ENCODE measurements at places on chromosomes 1 and 21.

DNA sequence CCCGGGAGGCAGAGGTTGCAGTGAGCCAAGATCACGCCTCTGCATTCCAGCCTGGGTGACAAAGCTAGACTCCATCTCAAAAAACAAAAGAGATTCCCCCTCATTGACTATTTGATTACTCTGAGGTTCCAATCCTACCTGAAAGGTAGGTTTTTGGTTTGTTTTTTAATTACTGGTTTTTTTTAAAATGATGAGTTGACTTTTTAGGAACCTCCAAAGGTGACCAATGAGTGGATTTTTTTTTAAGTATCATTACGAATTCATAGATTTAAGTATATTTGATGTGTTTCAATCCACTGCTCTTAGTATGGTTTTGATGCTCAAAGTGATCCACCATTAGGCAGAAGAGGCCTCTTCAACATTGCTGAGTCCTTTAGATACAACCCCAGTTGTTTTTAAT lies 47.9 kb upstream of the LAX1 start:
- no peak for DNase-seq

- no peak for DNase-seq
Observed at GRCh38 chr1:102546251-102546650, 549.5 kb upstream of the OLFM3 start.

- DNase-seq: no peak
Observed at GRCh38 chr1:66773227-66773626, 21.0 kb downstream of the DYNLT5 start.

DNA sequence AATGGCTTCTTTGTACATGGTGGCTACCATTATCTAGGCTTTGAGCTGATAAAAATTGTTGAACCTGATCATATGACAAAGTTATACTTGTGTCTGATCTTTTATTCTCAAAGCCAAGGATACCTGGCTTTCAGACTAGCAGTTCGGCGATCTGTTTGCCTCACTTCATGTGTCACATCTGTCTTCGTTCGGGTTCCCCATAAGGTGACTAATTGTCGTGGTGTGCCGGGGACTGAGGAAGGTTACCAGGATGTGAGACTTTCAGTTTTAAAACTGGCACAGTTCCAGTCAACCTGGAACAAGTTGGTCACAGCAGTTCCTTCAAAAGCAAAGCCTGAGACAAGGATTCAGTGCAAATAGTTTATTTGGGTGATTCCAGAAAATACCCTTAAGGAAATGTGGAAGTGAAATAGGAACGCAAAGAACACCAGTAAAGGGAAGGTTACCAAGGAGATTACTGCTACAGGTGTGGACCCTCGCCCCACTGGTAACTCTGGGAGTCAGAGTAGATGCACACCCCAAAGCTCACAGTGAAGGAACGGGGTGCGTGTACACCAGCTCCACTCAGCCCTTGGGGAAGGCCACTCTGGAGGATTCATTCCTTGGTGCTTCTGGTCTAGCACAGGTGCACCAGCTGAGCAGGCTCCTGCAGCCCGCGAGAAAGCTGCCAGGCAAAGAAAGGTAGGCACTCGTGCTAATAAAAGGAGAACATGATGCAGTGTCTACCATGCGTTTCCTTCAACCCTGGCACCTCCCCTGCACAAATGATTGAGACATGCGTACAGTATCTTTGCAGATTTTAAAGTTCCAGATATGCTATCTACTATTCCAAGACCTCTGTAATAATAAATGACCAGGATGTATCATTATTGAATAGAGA lies 69.0 kb downstream of the VWA5B1 start:
- peak; percentile 55 for DNase-seq

DNA sequence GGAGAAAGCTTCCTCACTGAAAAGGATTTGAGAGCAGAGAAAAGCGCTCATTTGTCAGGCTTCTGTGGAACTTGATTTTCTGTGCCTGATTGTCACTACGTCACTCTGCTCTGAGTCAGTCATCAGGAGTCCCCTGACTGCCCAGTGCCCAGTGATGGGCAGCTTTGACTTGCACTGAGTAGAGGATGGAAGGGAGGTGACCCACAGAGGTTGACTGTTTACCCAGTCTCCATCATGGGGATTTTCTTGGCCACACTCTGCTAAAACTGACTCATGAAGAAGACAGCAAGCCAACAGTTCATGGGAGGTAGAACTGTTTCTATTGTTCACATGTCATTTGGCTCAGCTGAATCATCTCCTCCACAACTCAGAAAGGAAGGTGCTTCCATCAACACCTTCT lies 82.1 kb upstream of the DUSP10 start:
- DNase-seq: peak; percentile 7

- no peak for DNase-seq
Observed at GRCh38 chr21:38208118-38208517, 48.7 kb upstream of the KCNJ15 start.

DNA sequence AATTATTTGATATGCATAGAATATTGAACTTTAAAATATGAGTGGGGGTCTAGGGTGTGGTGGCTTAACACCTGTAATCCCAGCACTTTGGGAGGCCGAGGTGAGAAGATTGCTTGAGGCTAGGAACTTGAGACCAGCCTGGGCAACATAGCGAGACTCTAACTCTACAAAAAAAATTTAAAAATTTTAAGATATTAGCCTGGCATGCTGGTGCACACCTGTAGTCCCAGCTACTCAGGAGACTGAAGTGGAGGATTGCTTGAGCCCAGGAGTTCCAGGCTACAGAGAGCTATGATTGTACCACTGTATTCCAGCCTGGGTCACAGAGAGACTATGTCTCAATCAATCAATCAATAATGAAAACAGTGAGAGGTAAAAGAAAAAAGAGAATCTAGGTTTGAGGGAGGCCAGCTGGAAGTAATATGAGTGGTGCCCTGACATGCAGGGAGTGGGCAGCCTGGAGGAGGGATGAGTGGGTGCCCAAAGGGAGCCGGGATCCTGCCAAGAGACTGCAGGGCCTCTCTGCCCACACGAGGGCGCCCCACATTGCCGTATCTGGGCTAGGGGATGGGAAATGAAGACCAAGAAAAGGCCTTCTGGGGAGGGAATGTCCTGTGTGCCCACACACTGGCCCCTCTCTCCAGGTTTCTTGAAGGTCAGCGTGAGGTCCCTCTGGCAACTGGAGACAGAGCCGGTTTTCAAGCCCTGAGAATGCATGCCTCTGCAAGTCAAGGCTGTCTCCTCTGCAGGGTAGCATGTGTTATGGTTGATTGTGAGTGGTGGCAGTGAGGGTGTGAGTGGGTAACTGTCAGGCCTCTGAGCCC lies 93.9 kb upstream of the PPM1J start:
- peak; percentile 65 for DNase-seq

- no peak for DNase-seq
Observed at GRCh38 chr1:200929530-200930278, 35.0 kb downstream of the INAVA start.

DNA sequence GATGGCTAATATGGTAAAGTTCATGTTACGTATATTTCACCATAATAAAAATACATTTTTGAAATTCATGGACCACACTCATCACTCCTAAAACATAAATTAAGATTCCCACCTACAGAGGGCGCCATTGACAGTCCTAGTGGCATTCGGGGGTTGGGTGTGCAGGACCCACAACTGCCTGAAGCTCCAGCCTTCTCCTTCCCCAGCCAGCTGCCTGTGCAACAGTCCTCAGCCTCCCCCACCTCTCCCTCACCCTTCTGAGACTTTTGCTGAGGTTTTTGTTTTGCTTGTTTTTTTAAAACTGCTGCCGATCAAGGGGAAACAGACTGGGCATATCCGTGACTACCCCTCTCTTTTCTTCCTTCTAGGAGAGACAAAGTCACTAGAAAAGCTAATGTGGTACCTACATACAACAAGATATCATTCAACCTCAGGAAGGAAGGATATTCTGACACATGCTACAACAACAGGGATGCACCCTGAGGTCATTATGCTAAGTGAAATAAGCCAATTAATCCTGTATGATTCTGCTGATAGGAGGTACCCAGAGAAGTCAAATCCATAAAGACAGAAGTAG lies 9.2 kb upstream of the EVA1C start:
- peak; percentile 51 for DNase-seq

GRCh38 chr1:193471981-193472380 lies 285.6 kb upstream of the B3GALT2 start:
- no peak for DNase-seq

DNA sequence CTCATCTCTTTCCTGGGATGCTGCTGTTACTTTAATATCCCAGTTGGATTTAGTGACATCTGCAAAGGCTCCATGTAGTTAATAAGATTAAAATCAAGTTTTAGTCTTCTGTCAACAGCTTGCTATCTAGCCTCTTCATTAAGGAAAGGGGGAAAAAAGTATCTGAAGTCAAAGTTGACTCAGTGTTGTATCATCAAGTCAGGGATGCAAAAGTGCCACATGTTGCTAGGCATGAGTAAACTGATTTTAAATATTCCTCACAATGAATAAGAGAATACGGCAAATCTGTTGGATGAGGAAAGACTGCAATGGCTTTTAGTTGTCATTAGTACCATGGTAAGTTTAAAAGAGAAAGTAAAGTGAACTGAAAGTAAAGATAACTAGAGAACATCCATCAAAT lies 383.2 kb upstream of the ZRANB2 start:
- DNase-seq: no peak

DNA sequence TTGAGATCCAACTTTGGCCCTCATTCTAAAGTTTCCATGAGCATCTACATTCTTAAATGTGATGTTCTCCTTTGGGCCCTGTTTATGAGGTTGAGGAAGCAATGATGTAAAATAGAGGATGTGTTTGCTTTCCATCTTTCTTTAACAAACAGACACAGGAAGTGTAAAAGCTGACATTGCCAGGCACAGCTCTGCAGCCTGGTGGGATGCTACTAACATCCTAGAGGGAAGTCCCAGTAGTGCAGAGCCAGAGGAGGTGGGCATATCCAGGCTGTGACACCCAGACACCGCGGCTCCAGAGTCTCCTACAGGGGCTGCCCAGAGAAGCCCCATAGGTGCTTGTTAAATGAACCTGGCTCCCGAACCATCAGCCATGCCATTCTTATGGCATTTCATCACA lies 16.2 kb downstream of the OLFML2B start:
- no peak for DNase-seq

- peak; percentile 31 for DNase-seq
Observed at GRCh38 chr1:22275626-22276395, 132.9 kb upstream of the WNT4 start.

DNA sequence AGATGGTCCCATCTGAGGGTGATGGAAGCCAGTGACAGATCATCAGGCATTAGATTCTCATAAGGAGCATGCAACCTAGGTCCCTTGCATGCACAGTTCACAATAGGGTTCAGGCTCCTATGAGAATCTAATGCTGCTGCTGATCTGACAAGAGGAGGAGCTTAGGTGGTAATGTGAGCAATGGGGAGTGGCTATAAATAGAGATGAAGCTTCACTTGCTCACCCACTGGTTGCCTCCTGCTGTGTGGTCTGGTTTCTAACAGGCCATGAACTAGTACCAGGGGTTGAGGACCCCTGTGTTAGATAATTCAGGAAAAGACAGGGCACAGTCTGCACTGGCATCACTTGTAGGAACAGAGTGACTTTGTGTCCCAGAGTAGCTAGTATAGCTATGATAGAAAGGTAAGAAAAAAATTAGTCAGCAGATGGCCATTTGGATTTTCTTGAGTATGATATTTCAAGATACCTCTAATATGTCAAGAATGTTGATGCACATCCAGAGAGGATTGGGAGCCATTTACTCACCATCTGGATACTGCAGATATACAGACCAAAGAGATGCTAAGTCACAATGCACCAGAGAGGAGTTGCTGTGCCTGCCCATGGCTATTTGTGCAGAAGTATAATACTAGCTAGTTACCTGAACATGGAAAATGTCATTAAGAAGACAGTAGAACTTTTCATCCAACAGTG lies 53.6 kb downstream of the ADCY10 start:
- DNase-seq: no peak

- DNase-seq: no peak
Observed at GRCh38 chr1:27912429-27912828, 22.4 kb upstream of the SMPDL3B start.

DNA sequence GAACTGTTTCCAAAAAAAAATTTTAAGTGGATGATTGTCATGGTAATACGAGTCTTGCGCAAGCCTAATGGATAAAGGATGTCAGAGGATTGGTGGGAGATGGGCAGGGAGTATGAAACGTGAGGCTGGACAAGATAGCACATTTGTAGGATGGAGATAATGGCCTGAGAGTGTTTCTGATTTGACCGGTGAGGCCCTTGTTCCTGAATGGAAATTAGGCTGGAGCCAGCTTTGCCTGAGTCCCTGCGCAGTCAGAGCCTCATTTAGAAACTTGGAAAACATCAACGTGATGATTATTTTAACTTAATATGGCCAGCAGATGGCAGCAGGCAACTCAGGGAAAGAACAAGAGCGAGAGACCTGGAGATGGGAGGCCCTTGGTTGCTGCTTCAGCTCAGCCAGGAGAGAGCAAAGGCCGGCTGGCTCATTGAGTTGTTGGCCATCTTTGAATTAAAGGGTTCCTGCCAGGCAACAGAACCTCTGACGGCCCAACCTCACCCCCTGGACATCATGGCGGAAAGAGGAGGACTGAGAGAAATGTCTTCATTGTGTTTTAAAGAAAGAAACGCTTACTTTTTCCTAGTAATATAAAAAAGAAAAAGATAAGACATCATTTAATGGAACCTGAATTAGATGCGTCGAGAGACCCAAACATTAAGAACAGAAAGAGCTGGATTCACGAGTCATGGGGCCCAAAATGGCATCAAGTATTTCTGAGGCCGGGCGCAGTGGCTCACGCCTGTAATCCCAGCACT lies 80.3 kb downstream of the SELENOF start:
- DNase-seq: peak; percentile 40

DNA sequence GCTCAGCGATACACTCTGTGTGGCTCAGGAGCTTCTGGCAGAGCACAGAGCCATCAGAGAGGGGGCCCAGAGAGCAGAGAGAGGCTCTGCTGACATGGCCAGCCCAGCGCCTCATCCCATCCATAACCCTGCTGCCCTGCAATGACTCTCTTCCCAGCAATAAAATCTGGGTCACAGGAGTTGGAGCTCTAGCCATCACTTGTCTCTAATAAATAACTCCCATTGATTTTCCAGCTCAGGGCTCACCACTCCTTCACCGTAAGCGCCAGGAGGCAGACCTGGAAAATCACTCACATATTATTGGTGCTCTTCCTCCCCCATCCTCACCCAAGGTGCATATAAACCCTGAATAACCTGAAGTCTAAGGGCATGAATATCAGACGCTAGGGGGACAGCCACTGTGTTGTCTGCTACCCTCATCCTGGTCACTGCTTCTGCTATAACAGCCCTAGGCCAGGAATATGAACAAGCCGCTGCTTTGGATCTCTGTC lies at the start of gene APCS:
APCS (plus strand) TSS at position 366 of the 491 bp plus-strand sequence; CDS start at position 462, 96 bp downstream.
- no peak for DNase-seq

GRCh38 chr1:37471345-37472231 lies 2.8 kb upstream of the ZC3H12A start:
- DNase-seq: no peak

GRCh38 chr1:28579401-28579800 lies 12.7 kb upstream of the RAB42 start:
- DNase-seq: no peak

- no peak for DNase-seq
Observed at GRCh38 chr1:53266038-53266437, 27.7 kb upstream of the MAGOH start.

GRCh38 chr1:20233866-20234265 lies 47.5 kb upstream of the PLA2G2C start:
- DNase-seq: no peak
